NCI-H510A (cell line): ENCODE measurements at places on chromosomes 3 and 15.

DNA sequence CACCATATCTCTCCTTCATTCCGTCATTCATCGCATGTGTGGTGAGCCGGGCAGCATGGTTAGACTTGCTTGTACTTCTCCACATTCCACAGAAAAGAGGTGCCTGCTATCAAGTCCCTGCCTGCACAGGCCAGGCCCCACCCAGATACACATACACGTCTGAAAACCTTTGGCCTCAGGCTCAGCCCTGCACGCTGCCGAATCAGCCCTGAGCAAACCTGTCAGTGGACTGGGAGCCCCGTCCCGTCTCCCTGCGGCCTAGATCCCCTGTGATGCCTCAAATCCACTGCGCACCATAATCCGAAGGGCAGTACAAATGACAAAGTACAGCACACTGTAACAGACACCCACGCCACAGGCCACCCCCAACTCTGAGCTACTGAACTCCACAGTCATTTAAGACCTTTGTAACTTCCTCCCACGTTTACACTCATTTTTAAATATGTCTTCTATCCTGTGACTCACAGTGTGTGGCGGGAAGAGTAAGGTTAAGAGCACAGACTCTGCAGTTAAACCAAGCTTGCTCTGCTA lies 67.1 kb downstream of the MB21D2 start:
- no peak for DNase-seq

GRCh38 chr3:71809321-71810026 lies 24.5 kb upstream of the PROK2 start:
- DNase-seq, result no peak

- no peak for DNase-seq
These were observed 22.9 kb downstream of the EPHB3 start for GRCh38 chr3:184584464-184584891.

DNA sequence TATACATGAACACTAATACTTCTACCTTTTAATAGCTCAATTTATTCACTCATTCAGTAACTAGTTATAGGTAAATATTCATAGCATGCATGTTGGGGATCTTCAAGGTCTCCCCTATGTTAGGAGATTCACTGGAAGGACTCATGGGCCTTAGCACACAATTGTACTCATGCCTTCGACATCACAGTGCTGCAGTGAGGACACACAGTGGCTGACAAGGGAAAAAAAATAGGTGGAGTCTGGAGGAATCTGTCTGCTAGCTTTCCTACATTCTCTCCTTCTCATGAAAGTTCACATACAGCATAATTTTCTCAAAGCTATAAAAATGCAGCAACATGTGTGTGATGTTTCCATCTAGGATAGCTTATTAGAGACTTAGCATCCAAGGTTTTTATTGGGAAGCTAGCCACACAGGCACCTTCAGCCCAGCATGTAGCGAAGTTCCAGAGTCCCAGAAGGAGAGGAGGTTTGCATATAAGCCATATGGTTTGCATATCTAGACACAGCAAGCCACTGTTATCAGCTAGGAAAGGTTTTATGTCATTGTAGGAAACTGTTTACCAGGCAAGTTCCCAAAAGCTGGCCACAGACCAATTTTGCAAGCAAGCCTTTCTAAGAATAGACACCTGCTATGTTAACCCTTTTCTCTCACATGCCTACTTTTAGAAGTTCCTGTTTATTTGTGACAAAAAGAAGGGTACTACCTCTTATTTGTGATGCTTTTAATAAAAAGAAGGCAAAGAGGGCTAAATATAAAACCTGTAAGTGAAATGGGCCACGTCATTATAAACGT lies 46.4 kb downstream of the MORC1 start:
- no peak for DNase-seq

- no peak for DNase-seq
These were observed 87.5 kb upstream of the TGFBR2 start for GRCh38 chr3:30518872-30519271.

- DNase-seq, result no peak
These were observed 179.4 kb downstream of the GBE1 start for GRCh38 chr3:81581966-81582599.

GRCh38 chr3:120203621-120204020 lies 81.4 kb downstream of the GPR156 start:
- DNase-seq, result no peak

GRCh38 chr3:47113669-47114365 lies 50.1 kb downstream of the SETD2 start:
- no peak for DNase-seq

DNA sequence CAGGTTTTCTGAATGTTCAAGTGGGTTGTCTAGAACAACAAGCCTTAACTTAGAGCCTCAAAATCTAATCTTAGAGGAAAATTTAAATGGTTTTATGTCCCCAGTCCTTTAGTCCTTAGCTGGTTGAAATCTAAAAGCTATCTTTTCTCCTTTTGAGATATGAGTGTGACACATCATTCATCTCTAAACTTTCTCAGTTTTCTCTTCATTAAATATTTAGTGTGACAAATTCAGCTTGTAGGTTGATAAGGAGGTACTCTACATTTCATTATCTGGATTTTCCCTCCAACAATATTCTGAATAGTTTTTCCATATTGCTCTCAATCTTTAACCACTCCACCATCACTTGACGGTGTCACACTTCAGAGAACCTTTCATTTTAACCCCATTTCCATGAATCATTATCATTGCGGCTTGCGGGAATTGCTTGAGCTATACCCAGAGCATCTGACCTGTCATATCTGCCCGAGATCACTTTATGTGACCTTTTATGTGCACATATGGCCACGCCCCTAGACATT lies 16.1 kb upstream of the ATP8B4 start:
- no peak for DNase-seq

DNA sequence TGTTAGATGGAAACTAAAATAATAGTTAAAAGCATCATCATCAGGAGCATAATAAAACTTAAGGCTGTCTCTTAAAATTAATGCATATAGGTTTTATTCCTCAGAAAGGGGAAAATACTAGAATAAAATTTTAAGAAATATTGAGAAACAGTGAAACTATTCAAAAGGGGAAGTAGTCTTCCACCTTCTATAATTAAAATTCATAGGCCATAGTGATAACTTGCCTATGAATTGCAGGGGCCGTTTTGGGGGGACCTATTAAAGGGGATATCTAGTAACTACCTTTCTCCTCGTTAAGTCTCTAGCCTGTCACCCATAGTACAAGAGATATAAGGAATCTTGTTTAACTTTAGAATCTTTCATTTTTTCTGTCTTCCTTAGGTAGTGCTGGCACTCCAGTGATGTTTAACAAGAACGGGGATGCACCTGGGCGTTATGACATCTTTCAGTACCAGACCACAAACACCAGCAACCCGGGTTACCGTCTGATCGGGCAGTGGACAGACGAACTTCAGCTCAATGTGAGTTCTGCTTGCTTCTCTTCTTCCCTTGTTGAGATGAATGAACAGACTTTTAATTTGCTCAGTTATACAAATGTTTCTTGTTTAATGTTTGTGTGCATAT lies 600.4 kb downstream of the GRM7 start:
- DNase-seq, result no peak

GRCh38 chr15:45428491-45428890 lies 50.1 kb upstream of the GATM start:
- no peak for DNase-seq

DNA sequence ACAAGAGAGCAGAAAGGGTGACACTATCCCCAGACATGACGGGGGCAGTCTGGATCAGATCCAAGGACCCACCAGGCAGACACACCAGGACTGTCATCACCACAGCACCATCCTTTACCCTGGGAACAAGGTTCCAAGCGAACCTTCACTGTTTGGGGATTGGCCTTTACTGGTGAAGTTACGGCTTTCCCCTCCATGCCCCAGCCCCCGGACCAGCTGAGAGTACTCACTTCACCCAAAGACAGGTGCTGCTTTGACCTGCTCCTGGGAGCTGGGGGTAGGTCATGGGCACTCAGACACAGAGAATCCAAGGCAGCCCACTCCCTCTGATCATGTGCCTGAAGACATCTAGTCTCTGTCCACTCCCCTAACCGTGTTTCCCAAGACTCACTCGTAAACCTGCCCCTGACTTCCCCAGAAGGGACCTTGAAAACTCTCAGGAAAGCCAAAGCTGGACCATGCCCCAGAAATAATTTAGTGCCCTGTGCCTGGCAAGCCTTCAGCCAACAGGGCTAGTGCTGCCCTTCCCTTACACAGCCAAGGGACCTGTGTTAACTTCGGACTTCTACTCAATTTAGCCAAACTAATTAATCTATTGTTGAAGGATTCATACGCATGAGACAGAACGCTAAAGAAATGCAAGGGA lies 2.8 kb downstream of the RRP9 start:
- DNase-seq, result no peak

DNA sequence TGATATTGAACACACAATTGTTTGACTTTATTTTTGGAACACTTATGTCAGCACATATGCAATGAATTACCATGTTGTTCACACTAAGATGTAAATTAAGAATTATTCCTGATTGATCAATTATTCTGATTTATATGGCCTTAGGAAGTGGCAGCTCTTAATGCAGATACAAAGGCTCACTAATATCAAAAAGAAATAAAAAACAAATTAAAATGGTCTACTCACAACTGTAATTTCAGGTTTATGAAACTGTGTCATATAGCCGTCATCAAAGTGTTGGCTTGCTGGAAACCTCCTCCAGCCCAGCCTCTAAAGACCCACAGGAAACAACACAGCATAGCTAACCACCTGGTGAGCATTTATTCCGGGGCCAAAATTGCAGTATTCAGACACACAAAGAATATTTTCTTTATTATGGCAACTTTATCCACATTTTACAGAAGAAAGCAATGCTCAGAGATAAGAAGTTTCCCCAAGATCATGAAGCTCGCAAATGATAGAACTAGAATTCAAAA lies 33.4 kb downstream of the PDZRN3 start:
- no peak for DNase-seq

DNA sequence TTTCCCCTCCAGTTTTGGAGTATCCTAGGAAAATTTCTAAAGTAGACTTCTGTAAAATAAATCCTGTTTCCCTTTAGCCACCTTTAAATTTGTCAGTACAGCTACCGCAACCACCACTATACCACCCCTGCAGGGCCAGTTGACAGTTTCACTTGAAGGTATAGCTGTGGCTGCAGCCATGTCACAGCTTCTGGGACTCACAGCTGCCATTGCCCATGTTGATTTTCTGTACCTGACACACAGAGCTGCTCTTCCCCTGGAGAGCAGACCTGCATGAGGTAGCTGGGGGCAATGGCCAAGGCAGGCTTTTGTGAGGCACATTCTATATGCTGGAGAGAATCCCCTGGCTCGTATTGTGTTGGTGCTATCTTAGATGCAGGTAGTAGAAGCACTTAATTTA lies 345.4 kb downstream of the LRTM1 start:
- DNase-seq, result no peak

DNA sequence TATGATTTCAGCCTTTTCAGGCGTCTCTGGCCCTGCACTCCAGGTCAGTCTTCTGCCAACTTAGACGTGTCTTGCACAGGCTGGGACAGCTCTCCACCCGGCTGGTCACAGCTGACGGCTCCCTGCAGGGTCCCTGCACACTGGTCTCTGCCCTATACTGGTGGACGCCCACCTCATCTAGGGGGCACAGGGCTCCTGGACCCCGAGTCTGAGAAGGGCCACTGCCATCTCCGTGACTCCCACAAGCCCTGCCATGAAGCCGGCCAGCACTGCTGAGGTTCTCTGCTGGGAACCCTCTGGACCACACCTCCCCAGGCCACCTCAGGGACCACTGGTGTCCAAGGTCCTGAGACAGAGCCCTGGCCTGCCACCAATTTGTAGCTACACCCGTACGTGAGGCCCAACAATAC lies 40.5 kb downstream of the CYFIP1 start:
- no peak for DNase-seq

DNA sequence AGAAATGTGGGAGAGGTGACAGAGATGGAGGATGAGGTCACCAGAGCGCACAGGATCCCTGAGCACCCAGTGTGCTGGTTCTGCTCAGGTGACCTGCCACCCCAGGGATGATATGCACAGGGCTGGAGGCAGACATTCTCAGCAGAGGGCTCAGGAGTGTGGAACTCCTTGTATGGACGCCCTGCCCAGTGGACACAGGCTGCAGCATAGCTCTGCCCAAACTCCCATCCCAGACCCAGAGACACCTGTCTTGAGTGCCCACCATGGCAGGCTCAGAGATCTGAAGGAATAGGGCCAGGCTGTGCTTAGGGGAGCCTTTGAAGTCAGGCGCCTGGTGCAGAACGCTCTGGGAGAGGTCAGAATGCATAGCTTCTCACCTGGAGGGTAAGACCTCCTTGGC lies 47.3 kb downstream of the PPCDC start:
- DNase-seq, result no peak

- no peak for DNase-seq
These were observed 257.9 kb downstream of the UACA start for GRCh38 chr15:70505411-70505919.

DNA sequence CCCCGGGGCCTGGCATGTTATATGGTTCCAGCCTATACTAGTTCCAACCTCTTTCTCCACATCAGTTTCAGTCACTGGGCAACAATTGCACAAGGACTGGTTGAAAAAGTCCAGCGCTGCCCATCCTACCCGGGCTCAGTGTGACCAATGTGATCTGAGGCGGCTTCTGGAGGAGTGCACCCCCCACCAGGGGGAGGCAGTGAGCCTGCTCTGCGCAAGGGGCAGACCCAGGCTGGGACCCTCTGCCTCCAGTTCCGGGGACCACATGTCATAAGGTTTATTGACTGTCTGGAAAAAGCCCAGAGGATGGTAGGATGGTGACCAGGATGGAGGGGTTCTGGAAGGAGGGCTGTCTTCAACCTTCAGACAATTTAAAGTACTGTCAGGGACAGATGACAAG lies 25.6 kb upstream of the NR2E3 start:
- DNase-seq, result no peak

- peak; percentile 90 for DNase-seq
These were observed 1.4 kb downstream of the FURIN start for GRCh38 chr15:90869601-90870353.

DNA sequence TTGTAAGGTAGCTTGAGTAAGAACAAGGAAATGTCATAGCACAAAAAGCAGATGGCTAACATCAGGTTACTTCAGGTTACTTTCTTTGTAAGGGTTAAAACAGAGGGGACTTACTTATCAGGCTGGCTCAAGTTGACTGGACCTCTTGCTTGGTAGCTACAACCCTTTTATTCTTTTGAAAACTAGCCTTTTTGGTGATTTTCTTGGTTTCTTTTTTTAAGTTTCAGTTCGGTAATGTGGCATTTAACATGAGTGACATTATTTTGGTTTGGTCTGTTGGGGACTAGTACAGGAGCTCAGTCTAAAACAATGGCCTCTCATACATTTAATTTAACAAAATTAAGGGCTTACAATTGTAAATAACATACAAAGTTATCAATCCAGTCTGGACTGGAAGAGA lies 621.4 kb downstream of the OTOL1 start:
- no peak for DNase-seq

- no peak for DNase-seq
These were observed 569.3 kb downstream of the MECOM start for GRCh38 chr3:169094204-169094603.

- DNase-seq, result no peak
These were observed 7.8 kb upstream of the GPR171 start for GRCh38 chr3:151210676-151211381.

GRCh38 chr3:60090548-60090947 lies 1040.7 kb upstream of the CFAP20DC start:
- DNase-seq, result no peak
